Caudate nucleus (tissue), 63 donors: ENCODE measurements at places on chromosomes 5 and 9.
A peak's percentile ranks its signal among the peaks of the same experiment; 100 is the strongest.

- no peak for DNase-seq
Observed at GRCh38 chr9:83537331-83538171, 650 bp downstream of the FRMD3 start.

GRCh38 chr9:105681724-105682123, 12.6 kb upstream of the TMEM38B start:
- no peak for DNase-seq

DNA sequence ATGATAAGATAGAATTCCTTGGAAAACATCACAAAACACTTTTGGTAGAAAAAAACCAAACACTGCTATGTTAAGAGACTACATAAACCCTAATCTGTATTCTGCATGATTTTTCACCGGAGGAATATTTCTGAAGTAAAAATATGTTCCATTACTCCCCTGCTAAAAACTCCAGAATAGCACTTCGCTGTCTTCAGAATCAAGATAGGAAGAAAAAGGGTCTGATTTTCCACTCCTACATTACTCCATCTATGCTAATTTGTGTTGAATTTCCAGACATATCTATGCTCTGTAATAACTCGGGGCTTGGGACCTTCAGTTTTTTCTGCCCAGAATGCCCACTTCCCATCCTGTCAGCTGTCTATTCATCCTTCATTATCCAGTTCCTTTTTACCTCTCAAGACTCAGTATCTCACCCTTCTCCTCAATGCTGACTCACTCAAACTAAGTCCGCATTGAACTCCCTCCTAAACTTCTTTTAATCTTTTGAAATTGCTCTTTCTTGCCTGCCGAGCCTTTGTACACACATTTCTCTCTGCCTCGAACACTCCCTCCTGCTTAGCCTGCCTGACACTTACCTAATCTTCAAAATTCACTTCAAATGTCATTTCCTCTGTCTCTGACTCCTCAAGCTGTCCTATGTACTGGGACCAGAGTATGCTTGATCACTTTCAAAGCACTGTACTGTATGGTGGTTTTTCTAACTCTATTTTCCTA, 171.0 kb downstream of the ARRDC3 start:
- DNase-seq = no peak

- no peak for DNase-seq
Observed at GRCh38 chr9:95116002-95116807, 201.3 kb downstream of the FANCC start.

DNA sequence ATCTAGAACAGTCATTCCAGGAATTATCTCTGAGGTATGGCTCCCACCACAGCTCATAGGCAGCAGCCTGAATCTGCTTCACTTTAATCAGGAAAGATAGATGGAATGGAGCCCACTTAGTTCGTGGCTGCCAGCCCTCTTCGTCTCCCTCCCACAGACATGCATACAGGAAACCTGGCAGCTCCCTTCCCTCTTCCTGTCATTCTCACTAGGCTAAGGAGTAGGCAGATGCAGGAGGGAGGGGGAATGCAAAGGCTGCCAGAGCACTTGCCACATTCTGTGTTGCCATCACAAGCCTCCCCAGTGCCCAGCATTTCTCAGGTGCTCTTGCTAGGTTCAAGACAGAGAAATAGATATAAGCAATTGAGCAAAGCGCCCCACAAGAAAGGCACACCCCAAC, 378.9 kb downstream of the ELAVL2 start:
- peak; percentile 44 for DNase-seq

- no peak for DNase-seq
Observed at GRCh38 chr5:132020568-132021339, 9.3 kb upstream of the ACSL6 start.

- DNase-seq = no peak
Observed at GRCh38 chr9:123964761-123965160, 34.8 kb upstream of the DENND1A start.

GRCh38 chr5:164505791-164506190, 1000.4 kb downstream of the MAT2B start:
- no peak for DNase-seq

GRCh38 chr9:108003526-108003925, 514.0 kb upstream of the KLF4 start:
- DNase-seq = no peak
